Sciatic nerve (tissue), 2 donors: ENCODE measurements at places on chromosomes 3 and 15.

DNA sequence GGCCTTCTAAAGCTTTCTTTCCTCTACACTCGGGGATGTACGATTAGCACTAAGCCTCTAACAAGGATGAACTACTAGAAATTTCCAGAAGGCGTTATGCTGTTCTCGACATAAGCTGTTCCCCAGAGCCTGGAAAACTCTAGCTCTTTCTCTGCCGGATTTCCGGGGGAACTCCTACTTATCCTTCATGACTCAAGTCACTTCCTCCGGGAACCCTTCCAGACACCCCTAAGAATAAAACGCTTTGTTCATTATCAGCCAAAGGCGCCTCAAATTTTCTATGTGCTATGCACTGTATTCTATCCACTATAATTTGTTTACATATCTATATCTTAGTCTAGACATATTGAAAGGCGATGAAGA lies 455 bp upstream of the SNAP23 start:
- peak; percentile 69 for DNase-seq

- DNase-seq, result no peak
Observed at GRCh38 chr15:74405823-74406222, 27.9 kb downstream of the SEMA7A start.

DNA sequence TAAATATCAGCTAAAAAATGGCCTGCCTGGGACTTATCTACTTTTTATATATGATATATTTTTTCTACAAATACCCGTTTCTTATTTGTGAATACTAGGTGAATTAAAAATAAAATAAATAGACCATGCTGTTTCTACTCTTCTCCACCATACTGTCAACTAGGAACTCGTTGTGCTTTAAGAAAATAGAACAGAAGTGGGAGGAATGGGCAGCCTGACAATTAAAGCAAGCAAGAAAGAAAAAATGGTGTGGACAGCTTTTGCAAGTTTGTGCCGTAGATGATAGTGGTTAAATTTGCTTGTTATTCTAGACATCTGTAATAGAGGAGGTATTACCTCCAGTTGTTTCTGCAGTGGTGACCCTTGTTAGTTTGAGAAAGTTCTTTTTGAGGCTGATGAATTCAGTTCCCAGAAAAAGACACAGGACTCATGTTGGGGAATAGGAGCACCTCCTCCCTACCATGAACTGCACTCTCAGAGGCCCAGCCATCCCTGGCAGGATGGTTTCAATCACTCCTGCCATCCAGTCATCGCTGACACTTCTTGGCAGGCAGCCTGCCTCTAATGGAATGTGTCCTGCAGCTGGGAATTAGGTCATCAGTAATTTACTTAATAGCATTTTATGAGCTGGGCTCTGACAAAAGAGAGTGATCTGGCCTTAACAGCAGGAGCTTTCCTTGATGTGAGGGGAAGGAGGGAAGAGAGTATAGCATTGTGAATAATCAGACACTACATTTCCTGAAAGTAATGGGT lies 105.0 kb upstream of the GAP43 start:
- no peak for DNase-seq

GRCh38 chr3:28901018-28901417 lies 379.9 kb upstream of the RBMS3 start:
- DNase-seq, result peak; percentile 58

DNA sequence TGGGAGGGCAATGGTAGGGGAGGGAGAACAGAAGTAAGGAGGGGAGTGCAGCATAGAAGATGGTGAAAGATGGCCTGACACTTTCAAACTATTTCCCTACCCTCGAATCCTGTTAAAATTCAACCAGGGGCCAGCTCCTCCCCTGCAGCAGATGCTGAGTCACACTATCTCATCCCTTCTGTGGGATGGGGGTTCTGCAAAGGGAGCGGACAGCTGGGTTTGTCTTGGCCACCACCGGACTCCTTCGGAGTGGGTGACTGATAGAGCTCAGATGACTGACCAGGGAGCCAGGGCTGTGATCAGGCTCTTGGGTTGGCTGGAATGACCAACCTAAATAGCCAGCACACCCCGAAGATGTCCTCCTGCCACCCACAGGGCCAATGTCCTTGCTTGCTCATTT lies 33.6 kb upstream of the TMCC1 start:
- no peak for DNase-seq

- no peak for DNase-seq
Observed at GRCh38 chr15:36831904-36832287, 252.5 kb downstream of the CDIN1 start.

GRCh38 chr3:162492446-162493081 lies 996.0 kb downstream of the OTOL1 start:
- no peak for DNase-seq

- DNase-seq, result no peak
Observed at GRCh38 chr3:31284776-31285175, 247.9 kb upstream of the STT3B start.

DNA sequence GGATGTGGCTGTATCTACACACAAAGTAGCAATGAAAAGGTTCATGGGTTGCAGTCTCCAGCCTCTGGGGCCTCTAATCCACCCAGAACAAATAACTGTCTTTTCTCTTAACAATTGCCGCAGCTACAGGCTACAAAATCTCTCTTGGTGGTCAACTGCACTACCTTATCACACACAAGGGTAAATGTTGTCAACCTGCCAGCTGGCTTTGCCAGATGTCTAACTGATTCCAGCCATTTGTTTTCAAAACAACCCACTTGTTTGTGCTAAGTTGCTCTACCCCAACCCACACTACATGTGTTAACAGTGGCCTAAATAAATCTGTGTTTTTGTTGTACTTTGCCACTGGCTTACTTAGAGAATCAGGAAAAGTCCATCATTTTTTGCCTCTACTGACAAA lies 447.3 kb downstream of the TAFA4 start:
- no peak for DNase-seq

DNA sequence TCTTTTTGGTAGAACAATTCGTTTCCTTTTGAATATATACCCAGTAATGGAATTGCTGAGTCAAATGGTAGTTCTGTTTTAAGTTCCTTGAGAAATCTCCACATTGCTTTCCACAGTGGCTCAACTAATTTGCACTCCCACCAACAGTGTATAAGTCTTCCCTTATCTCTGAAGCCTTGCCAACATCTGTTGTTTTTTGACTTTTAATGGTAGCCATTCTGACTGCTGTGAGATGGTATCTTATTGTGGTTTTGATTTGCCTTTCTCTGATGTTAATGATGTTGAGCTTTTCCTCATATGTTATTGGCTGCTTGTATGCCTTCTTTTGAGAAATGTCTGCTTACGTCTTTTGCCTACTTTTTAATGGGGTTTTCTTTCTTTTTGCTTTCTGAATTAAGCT lies 270.6 kb upstream of the MEIS2 start:
- no peak for DNase-seq

DNA sequence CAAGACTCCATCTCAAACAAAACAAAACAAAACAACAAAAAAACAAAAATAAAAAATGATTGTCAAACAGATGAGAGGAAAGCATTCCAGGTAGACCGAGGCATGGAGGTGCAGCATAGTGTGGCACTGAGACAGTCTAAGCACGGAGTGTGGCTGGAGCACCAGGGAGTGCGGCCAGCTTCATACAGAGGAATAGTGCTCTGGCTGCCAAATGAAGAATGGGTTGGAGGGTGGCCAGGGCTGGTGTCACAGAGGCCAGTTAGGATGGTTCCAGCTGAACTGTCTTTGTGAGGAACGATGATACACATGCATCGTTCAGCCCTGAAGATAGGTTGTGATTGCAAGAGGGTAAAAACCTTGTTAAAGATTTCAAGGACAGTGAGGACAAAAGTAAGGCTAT lies 28.3 kb downstream of the MITF start:
- DNase-seq, result peak; percentile 77

- DNase-seq, result no peak
Observed at GRCh38 chr3:32422943-32423342, 31.3 kb downstream of the CMTM7 start.

- no peak for DNase-seq
Observed at GRCh38 chr15:89783861-89784685, 7.9 kb downstream of the MESP2 start.

DNA sequence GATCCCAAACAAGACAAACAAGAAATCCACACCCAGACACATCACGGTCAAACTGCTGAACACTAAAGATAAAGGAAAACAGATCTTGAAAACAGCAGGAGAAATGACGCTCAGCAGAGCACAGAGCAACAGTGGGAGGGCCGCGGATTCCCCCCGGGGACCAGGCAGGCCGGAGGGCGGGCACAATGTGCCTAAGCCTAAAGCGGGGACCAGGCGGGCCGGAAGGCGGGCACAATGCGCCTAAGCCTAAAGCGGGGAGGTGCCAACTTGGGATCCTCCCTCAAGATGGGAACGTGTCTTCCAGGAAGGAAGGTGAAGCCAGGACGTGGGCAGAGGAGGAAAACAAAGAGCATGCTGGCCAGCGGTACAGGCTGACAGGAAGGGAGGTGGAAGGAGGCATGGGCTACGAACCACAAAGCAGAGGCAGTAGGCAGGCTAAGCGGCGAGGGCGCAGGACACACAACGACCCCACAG lies 31.1 kb downstream of the CYFIP1 start:
- DNase-seq, result peak; percentile 78

DNA sequence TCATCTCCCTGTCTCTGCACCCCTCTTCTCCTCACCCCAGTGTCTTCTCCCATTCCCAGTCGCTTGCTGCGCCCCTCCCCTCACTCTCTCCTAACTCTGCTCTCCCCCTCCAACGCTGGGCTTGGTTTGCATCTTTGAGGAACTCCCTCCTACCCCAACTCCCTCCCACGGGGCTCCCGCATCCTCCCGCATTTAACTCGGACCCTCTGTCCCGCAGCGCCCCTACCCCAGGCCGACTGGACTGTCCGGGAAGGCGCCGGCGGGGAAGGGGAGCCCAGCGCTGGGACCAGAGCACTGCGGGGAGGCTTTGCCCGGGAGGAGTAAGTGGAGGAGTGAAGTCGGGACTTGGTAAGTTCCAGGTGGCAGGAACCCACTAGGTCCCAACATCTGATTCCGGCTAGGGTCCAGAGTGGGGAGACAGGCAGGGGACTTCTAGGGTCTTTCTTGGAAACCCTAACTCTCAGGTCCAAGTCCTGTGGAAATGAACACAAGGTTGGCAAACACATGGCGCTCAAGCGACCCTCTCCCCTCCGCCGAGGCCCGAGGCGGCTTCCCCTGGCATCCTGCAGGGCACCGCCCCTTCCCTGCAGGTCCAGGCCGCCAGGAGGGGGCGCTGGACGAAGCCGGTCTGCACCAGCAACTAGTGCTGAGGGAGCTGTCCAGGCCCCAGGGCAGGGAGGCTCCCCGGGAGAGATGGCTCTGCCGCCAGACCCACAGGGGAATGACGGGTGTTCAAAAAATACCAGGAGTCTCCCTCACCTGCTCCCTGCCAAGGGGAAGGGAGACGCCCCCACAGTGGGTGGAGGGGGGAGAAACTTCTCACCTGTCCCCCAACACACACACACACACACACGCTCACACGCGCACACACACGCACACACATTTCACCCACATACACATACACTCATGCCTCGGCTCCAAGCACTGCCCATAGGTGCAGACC lies 53.2 kb downstream of the LHFPL4 start:
- DNase-seq, result peak; percentile 68

DNA sequence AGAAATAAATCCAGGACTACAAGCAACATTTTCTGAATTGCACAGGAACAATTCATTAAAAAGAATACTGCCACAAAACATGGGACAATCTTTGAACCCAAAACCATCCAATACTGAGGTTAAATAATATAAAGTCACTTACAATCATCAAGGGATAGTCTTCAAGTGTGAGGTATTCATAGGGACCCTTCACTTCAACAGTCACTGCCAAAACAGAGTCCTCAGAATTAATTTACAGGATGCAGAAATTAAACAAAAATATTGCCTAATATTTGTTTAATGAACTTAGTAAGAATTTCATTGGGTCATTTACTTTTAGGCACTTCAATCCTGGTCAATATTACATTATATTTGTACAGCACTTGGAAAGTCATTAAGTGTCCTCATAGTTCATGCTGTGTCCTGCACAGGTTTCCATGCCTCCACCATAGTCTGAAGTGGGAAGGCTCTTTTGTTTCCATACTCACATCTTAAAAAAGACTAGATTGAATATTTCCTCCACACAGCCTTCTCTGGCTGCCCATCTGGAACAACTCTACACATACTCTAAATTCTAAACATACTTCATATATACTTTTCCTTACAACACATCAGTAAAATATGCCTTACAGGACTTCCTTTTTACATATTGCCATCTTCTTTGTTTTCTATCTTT lies 31.6 kb upstream of the VPS39 start:
- no peak for DNase-seq

DNA sequence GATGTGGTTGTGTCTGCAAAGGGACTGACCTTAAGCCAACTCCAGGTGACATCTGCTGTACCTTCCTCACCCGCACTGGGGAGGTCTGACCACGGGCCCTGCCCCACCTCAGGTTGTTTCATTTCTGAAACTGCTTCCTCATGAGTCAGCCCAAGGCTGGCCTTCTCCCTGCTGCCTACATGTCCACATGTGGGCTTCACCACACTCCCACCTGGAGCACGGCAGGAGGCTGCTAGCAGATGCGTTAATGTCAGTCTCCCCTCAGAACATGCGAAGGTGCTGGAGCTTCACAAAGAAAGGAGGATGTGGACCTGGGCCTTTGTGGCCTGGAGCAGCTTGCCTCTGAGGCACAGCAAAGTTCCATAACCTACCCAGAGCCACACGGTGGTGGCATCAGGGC lies 69.4 kb upstream of the PLXNA1 start:
- DNase-seq, result no peak

GRCh38 chr15:61974118-61974517 lies 86.1 kb downstream of the VPS13C start:
- no peak for DNase-seq

DNA sequence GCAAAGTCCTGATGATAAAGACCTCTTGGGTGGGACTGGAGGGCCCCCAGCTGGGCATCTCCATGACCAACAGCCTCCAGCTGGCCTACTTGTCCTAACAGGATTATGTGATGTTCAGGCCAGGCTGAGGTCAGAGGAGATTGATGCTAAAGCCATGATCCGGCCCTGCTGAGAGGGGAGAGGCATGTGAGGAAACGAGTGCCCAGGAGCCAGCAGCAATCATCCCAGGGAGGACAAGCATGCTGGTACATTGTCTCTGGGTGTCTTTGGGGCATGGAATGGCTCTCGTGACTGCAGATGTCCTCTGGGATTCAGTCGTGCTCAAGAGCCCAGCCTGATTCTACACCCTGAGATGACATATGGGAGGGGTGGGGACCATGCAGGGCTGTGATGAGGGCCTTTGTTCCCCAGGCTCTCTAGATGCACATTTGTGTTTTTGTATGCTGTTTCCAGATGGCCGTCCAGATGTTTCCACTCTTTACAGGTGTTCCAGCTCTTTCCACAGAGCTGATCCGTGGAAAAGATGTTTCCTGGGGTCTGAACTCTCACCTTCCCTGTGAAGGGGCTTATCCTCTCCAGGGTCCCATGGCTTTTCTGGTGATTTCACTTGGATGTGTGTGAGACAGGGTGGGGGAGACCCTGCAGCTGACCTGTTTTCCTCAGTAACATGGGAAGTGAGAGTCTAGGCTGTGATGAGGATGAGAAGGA lies 20.2 kb downstream of the SLC24A1 start:
- no peak for DNase-seq

GRCh38 chr15:52383100-52383588 lies 87.5 kb upstream of the MYO5C start:
- DNase-seq, result no peak
